ENCODE measurements at places on chromosomes 1 and 21.

- no peak for DNase-seq
These were observed 8.9 kb upstream of the KCNE1 start for GRCh38 chr21:34520764-34521508.

DNA sequence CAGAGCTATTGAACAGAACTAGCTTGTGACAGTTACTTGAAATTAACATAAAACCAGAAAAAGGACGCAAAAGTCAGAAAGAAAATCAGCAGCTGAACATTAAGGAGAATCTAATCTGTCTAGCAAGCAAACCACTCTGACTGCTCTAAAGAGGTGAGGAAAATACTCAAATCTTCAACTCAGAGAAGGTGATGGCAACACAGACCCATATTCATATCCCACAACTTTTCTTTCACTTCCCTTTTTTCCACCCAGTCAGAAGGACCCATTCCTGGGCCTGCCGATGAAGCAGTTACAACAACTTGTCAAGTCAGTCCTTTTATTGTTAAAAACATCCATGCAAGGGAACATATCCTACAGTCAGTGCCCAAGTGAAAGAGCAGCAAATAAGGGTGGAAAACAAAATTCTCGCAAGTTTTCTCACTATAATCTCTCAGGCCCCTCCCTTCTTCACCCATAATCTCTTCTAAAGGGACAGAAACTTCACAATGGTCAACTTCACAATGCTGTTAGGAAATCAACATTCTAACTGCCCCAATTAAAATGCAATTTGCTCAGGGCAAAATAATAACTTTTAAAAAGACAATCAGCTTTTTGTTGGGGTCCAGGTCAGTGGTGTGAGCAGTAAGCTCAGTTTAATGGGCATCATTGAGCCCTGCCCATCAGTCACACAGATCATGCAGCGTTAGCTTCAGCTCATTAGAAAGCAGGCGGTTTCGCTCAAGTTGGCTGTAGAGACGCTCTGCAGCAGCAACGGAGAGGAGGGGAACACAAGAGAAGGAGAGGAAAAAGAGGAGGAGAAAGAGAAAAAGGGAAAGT, 3.6 kb upstream of the NUP210L start:
- no peak for DNase-seq

- DNase-seq = no peak
These were observed 14.3 kb downstream of the ATF3 start for GRCh38 chr1:212622906-212623305.

DNA sequence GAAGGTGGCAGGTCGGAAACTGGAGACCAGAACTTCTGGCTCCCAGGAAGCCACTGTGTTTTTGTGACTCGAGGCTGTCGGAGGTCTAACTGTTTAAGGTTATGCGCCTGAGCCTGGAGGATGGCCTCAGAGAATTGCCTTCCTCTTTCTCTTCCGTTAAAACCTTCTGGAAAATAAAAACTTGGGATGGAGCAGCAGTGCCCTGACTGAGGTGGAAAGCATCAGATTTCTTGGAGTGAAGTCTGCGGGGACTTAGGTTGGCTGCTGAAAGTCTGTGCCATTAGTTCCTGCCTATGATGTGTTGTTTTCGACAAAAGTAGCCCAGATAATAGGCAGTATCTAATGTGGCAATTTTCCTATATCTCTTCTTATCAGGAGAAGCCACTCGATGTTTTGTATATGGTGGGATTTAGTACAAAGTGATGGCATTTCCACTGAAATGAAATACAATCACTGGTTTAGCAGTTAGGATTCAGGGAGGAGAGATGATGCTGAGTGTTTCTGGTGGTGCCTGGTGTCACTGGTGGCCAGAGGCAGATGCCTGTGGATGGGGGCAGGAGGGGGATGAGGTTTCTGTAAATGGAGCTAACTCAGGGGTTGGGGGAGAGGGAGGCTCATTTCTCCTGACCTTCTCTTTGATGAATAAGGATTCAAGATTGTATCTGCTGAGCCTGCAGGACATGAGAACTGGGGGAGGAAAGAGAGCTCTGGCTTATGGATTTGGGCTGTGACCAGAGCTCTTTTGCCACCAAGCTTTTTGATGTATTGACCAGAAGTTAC, 150.8 kb downstream of the CAMTA1 start:
- no peak for DNase-seq

DNA sequence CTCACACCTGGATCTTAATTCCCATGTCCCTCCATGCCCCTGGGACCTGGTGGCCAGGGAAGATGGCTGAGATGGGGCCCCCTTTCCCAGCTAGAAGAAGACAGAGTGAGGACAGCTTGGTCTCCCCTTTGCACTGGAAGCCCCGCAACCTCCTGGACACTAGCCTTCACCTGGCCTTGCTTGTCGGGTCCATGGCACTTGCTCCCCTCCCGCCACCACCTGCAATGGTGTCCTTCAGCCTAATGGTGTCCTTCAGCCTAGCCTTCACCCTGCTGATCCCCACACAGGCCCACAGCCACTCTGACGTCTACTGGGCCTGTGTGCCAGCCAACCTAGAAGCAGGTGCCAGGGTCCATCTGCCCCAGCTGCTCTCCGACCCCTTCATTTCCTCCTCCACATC, 45.9 kb upstream of the EDN2 start:
- DNase-seq = no peak

- DNase-seq = no peak
These were observed 1171.4 kb upstream of the ADGRL2 start for GRCh38 chr1:80629304-80629837.

Data from HEK293T (cell line).